ENCODE measurements at places on chromosomes 13 and 19. TPM values are rescaled to one million over a fixed set of nuclear protein-coding genes. Genes with fewer than 3 reads are reported as not detected.
A peak's percentile ranks its signal among the peaks of the same experiment; 100 is the strongest.

DNA sequence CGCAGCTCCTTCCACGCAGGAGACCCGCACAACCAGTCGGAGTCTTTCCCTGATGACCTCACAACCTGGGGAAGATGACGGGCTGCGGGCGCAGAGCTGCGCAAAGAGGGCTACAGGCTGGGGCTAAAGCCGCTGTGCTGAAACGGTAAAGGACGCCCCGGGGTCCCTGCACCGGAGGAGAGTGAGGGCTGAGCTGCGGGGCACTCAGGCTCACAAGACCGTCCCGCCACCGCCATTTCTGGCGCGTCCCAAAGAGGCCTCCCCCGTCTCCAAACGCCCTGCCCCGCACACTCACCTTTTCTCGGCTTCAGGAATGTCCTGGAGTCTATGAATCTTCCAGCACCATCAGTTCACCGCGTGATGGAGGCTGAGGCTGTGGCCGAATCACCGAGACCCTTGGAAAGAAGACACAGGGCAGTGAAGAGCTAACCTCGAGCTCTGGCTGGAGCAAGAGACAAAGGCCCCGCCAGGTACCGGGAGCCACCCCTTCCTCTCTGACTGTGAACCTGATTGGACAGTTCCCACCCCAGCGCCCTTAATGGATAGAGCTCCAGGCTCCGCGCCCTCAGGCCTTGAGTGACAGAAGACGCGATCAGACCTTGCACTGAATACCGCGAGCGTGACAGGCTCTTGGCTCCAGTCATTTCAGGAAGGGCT is 41.8 kb upstream of the ZNF429 start:
- no peak for DNase-seq

GRCh38 chr19:52734893-52735661 is at the start of gene ZNF611:
Gene ZNF611 (minus strand): TSS chr19:52735044. CDS start chr19:52715894, 19,150 bp downstream.
- peak; percentile 99 for DNase-seq

- peak; percentile 93 for DNase-seq
Measured at GRCh38 chr19:41958367-41959055, 610 bp downstream of the RABAC1 start.

ARHGAP35 gene
- total RNA-seq = 67.0 TPM

MBD3L3 gene
- total RNA-seq = not detected

DNA sequence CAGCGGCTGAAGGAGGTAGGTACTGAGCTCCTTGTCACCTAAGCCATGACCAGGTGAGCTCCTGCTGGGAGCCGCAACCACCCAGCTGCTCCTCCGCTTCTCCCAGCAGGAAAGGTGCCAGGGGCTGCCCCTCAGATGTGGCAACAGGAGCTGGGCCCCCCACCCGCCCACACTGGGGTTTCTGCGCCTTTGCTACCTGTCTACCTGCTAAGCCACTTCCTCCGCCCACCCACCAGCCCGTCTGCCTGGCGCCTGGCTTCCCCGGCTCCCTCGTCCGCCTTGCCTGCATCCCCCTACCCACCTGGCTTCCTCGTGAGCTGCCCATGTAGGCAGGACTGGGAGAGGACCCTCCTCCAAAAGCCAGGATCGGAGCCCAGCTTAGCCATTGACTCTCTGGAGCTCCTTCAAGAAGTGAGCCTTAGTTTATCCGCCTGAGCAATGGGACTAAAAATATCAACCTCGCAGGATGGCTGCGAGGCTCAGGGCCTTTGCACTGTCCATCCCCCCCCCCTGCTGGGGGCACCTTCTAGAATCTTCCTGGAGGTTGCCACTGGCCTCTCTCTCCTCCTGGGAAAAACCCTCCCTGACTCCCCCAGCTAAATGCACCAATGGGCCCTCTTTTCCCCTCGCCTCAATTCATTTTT is 55.8 kb upstream of the KLF2 start:
- DNase-seq = no peak

DNA sequence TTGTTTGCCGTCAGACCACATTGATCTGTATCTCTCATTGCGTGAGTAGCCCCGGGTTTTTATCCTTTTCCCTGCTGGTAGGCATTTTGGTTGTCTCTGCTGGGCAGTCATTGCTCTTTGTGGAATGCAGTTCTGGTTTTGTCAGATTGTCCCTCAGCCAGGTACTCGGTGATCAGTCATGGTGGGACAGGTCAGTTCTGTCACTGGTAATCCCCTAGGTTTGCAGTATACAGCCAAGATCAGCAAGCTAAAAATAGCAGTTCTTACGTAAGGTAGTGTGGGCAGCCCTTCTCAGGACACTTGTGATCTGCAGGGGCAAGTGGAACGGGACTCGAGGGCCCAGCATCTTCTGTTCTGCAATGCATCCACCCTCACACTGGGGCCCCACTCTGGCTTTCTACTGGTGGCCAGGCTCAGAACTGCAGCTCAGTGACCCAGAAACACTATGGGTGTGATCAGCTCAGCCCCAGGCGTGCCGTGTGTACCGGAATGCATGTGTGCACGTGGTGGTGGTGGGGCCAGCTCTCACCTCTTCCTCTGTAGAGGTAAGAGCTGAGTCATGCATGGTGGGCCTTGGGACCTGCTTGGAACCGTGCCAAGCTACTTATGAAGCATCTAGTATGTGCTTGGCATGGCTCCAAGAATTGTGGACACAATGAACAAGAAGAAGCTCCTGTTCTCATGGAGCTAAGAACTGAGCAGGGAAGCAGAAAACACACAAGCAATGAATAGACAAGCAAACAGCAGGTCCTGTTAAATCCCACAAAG is 6.3 kb downstream of the PLEKHF1 start:
- DNase-seq = no peak

GRCh38 chr19:48638831-48639381 is 1.7 kb upstream of the DBP start:
- peak; percentile 66 for DNase-seq

EXOC3L2 gene
- total RNA-seq = 4.9 TPM

DNA sequence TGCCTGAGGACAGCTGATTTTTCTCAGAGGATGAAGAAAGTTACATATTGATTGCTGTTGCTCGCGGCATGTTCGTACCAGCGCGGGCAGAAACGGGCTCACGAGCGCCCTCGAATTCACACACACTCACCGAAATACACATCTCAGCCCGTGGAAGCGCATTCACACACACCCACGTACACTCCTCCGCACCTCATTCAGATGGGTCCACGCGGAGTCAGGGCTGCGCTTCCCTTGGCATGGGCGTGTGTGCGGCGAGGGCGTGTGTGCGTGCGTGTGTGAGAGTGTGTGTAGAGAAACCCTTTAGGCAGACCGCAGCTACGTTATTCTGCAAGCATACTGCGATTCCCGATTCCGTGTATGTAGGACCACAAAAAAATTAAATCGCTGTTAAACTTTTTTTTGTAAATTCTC is 2.1 kb upstream of the PCDH17 start:
- no peak for DNase-seq

GRCh38 chr19:42283188-42284065 is 14.4 kb downstream of the CIC start:
- peak; percentile 98 for DNase-seq

GRCh38 chr13:32092496-32092895 is 60.9 kb downstream of the FRY start:
- DNase-seq = no peak

GRCh38 chr19:13856497-13856896 is 20.4 kb upstream of the NANOS3 start:
- no peak for DNase-seq

DNA sequence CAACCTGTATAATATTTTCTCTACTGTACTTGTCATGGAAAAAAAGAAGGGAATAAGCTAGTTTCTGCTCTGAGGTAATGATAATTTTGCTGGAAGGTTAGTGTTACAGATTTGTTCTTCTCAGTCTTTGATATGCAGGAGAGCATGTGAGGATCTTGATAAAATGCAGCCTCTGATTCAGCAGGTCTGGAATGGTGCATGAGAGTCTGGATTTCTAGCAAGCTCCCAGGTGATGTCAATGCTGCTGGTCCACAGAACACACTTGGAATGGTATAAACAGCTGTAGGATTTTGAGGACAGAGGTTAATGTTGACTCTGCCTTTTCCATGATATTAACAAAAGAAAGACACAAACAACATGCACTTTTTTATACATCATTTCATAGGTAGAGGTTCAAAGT is 173.6 kb downstream of the NDFIP2 start:
- no peak for DNase-seq

ETV2 gene
- total RNA-seq = 1.2 TPM

CGB3 gene
- total RNA-seq = not detected

ZNF433 gene
- total RNA-seq = 4.8 TPM

- DNase-seq = no peak
Measured at GRCh38 chr13:71242201-71242600, 624.8 kb downstream of the DACH1 start.

DNA sequence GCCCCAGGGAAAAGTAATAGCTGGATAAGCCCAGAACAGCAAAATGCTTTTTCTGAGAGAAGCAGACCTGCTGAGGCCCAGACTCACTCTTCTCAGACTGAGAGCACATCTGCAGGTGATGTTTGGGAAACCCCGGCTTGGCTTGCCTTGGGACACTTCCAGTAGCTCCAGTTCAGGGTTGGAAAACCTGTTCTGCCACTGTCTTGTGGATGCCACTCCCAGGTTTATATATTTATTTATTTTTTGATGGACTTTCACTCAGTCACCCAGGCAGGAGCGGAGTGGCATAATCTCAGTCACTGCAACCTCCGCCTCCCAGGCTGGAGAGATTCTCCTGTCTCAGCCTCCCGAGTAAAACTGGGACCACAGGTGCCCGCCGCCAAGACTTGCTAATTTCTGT is 8.0 kb upstream of the SMARCA4 start:
- DNase-seq = no peak

- no peak for DNase-seq
Measured at GRCh38 chr19:44607917-44608316, 5.4 kb upstream of the IGSF23 start.

DNA sequence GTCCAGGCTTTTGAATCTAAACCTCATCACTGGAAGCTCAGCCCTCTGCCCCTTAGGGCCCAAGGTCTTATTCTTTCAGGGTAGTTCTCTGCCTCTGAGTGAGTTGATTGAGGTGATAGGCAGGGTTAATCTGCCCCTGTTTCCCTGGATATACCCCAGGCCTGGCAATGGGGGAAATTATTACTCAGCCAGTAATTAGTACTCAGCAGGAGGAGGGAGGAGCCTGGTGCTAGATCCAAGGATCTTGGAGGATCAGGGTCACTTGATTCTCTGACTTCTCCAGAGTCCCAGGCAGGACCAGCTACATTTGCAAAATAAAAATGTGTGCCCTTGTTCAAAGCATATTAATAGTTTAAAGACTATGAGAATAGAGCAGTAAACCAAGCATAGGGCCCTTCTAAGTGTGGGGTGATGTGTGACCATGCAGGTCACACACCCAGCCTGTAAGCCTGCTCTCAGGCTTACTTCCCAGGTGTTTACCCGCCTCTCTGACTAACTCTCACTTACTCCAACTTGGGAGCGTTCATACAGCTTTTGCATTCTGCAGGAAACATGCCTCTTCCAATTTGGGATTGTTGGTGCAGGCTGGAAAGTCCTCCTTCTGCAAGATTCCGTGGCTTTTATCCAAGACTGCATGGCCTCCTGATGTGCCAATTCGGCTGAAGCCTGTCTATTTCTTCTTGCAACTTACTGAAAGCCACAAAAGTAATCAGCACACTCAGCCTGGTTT is 7.9 kb upstream of the STK24 start:
- DNase-seq = no peak

DNA sequence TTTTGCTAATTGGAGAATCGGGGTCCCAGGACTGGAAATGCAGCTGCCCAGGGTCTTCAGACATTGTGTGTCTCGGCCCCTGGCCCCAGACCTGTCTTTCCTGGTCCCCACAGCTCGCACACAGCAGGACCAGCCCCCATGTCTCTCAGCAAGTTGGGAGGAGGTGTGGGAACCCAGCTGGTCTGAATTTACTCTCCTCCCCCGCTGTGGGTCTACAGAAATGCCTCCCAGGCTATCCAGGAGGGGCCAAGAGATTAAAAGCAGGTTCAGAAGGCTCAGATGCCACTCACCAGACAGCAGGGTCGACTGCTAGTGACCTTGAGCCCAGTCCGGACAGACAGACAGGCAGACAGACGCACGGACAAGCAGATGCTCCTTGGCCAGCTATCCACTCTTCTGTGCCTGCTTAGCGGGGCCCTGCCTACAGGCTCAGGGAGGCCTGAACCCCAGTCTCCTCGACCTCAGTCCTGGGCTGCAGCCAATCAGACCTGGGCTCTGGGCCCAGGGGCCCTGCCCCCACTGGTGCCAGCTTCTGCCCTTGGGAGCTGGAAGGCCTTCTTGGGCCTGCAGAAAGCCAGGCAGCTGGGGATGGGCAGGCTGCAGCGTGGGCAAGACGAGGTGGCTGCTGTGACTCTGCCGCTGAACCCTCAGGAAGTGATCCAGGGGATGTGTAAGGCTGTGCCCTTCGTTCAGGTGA is at the start of gene DAND5:
TSS of gene DAND5 (plus strand) at position 285 of the 697 bp plus-strand sequence. CDS start at position 370, 85 bp downstream.
- no peak for DNase-seq

GRCh38 chr13:30743319-30744055 is 8.1 kb downstream of the ALOX5AP start:
- DNase-seq = no peak

- no peak for DNase-seq
Measured at GRCh38 chr13:28093881-28094280, 6.5 kb downstream of the FLT3 start.

BORCS8 gene
- 28.6 TPM for total RNA-seq

KLK10 gene
- total RNA-seq = 3.0 TPM

GRCh38 chr19:42368360-42368759 is 21.7 kb downstream of the CNFN start:
- DNase-seq = no peak

DNA sequence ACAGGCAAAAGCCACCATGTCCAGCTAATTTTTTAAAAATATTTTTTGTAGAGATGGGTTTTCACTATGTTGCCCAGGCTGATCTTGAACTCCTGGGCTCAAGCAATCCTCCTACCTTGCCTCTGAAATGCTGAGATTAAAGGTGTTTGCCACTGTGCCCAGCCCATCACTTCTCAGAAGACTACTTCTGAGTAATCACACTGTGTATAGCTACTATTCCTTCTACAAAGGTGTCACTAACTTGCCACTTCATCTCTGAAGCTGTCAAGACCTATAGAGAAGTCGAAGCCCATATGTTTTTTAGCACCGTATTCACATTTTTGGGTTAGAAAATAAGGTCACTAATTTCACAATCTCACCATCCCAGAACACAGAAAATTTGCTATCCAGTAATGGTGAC is 36.0 kb upstream of the FNDC3A start:
- no peak for DNase-seq

RETN gene
- 1.1 TPM for total RNA-seq

DNA sequence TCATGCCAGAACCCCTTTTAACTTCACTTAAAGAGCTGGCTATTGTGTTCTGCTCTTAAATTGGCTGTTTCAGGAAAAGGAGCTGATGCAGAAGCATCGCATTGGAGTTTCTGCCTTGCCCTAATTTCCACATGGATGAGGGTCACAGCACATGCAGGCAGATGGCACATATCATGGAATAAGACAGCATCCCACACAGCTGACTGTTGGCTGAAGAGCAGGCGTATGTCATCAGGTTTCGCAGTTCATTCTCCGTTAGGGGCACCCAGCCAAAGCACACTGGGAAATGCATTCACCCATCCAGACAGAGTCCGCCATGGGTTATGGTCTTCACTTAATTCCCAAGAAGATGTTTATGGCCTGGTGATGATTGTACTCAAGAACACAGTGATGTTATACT is 572.5 kb downstream of the LIG4 start:
- no peak for DNase-seq

DNA sequence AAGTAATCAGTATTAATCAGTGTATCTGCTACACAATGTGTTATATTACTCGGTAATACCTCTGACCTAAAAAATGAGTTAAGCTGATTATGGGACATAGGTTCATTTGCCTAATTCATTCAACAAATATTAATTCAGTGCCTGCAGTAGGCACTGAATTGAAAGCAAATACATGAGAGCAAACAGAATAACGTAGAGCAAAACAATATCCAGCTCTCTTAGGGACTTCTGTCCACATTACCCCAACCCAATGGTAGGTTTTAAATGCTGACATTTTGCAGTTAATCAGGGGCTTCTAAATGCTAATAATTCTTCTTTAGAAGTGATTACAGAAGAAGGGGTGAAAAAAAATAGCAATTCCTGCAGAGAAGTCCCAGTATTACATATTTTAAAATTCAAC is 4.9 kb downstream of the RCBTB2 start:
- no peak for DNase-seq
